ENCODE measurements at places on chromosomes 7 and 10.

DNA sequence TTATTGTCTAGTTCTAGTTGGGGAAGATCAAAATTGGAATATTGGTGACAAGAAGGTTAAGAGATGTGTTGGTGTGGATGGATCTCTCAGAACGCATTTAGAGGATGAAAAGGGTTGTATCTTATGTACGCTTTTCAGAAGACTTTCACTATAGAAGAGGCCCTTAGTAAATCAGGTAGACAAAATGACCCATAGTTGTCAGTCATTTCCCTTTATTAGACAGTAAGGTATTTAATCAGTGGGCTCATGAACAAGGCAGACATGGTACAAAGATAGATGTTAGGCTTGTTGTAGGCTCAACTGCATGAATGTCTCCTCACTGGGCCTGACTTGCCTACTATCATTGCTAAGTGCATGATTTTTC lies 359.2 kb downstream of the PHF14 start:
- no peak for DNase-seq

DNA sequence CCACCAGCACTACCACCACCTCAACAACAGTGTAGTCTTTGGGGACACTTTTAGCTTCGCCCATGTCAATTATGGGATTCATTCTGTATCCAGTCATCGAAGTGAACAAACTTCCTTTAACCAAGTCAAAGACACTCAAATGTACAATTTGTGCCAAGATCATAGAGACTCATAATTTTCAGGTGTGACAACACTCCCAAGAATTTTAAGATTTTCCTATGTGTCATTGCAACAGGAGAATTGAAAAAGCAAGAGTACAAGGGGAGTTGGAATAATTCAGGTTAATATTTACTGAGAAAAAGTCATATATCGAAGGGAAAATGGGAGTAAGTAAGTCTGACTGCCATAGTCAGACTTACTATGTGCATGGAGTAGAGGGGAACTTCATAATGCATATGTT lies 26.2 kb downstream of the PON1 start:
- DNase-seq: no peak

- no peak for DNase-seq
These were observed 121.2 kb upstream of the PRKCQ start for GRCh38 chr10:6701289-6701688.

DNA sequence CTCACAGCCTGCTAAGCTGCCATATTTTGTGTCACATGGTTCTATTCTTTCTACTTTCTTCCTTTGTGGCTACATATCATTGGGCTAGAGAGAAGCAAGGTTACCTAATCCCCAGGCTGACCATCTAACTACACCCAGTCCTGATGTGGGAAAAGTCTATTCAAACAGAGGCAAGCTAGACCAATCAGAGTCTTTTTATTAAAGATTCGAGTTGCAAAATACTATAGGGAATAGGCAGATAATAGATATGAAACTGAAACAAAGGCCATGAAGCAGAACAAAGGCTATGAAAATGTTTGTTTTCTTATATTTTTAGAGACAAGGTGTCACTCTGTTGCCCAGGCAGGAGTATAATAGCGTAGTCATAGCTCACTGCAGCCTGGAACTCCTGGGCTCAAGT lies 36.7 kb downstream of the MTERF1 start:
- no peak for DNase-seq

DNA sequence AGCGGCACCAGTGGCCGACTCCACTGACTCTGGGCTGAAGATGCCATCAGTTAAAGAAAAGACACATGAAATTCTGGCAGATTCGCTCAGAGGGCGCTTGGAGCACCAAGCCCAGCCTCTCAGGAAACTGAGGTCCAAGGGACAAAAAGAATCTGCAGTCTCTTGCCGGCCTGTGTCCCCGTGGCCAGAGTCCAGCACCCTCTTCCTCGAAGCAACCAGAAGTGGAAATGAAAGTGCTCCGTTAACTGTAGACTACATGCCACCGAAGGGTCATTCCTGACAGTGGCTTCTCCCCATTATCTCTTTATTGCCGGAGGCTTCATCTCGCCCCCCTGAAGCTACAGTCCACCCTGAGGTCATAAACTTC lies 1.0 kb upstream of the CHST15 start:
- no peak for DNase-seq

GRCh38 chr10:3791974-3792633 lies 7.1 kb upstream of the KLF6 start:
- DNase-seq: no peak

DNA sequence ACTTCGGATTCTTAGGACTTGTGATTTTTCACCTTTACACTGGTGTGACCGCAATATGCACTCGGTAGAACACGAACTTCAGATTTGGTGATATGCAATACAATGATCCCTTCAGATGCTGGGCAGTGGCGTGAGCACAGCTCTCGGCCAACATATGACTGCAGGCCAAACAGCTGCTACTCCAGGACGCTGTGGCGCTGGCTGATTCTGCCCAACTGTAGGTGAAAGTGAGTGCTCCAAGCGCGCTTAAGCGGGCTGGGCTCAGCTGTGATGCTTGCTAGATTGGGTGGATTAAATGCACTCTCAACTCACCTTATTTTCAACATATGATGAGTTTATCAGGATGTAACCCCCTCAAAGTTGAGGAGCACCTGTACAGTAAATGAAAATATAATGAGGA lies 137.6 kb upstream of the RET start:
- peak; percentile 11 for DNase-seq

- DNase-seq: no peak
These were observed 1.4 kb downstream of the FAM3C start for GRCh38 chr7:121394709-121395140.

GRCh38 chr10:112333452-112333851 lies 40.5 kb upstream of the ACSL5 start:
- DNase-seq: no peak

DNA sequence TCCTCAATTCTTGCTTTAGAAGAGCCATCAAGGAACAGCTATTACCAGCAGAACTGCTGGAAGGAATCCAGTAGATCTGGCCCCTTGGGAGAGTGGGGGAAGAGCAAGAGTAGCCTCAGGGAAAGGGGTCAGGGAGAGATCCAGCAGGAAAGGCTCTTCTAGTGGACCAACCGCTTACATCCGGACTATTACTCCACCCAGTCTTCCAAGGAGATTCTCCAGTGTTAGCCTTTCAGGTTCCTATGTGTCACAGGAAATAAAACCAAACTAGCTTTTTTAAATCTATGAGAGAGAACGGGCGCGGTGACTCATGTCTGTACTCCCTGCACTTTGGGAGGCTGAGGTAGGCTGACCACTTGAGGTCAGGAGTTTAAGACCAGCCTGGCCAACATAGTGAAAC lies 34.3 kb downstream of the TET1 start:
- no peak for DNase-seq

DNA sequence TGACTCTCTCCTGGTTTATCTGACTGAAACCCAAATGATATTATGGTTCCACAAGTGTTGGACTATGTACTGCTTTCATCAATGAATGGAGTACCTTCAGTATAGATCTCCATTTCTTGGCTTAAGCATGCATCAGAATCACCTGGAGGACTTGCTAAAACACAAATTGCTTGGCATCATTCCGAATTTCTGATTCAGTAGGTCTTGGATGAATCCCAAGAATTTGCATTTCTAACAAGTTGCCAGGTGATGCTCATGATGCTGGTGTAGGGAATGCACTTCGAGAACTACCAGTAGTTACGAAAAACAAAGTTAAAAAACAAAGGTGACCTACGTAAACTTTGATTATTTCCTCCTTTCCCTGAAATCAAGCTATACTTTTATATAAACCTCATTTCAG lies 119.0 kb upstream of the FEZF1 start:
- DNase-seq: no peak

Data from activated T-cell treated with anti-CD3 and anti-CD28 coated beads, Interleukin-2, amount 50 U/mL, for 24 hours (primary cell).